Liver (tissue), 10 donors: ENCODE measurements at places on chromosomes 7 and 10.

DNA sequence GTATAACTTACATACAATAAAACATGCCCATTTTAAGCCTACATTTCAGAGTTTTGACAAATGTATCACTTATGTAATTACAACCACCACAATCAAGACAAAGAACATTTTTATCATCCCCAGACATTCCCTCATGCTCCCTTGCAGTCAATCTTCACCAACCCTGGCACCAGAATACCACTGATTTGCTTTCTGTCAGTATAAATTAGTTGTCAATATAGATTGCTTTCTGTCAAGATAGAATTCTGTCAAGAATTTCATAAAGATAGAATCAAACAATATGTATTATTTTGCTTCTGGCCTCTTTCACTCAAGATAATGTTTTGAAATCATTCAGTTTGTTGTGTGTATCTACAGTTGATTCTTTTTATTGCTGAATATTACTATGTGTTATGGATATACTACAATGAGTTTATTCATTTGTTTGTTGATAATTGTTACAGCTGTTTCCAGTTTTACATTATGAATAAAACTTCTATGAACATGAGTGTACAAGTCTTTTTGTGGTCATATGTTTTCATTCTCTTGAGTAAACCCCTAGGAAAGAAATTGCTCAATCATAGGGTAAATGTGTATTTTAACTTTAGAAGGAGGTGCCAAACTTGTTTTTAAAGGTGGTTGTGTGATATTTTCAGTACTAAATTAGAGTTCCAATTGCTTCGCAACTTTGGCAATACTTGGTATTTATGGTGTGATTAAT is 56.9 kb downstream of the IFIT5 start:
- DNase-seq = no peak

DNA sequence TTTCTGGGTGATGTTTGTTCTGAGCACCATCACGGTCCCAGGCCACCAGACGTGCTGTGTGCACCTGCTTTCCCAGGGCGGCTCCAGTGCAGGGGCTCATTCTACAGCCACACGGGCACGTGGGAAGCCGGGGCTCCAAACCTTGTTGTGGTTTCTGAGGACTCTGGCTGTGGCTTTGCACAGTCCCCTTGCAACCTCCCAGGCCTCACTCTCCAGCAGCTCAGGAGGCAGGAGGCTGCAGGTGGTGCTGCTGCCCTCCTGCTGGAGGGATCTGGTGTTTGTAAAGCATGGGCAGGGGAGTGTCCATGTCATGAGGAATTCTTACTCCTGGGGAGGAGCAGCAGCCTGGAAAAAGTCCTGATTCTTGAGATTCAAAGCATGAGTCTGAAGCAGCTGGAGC is 54.3 kb downstream of the INSYN2A start:
- no peak for DNase-seq

DNA sequence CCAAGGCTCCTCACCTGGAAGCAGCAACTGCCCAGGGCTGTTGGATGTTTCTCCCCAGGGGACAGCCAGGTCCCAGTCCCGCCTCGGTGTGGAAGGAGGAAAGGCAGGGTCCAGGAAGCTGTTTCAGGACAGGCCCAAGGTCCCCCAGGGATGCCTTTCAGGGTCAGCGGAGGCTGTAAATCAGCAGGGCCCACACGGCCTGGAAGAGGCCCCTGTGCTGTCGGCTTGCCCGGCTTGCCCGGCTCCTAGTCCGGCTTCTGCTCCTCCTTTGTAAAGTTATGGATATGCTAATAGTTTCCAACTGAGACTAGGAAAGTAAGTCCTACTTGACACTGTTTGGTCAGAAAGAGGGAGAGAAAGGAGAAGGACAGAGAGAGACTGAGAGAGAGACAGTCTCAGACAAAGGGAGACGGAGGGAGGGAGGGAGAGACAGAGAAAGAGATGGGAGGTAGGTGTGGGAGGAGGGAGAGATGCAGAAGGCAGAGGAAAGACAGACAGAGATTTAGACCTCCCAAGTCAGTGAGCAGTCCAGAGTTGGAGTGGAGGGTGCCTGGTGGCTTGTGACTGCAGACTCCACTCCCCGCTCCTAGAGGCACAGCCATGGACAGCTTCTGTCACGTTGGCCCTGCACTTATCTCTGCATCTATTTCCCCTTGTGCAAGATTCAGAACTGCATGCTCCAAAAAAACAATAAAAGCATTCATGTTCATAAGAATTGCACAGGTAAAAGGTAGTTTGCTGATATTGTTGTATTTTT is 10.5 kb downstream of the IKZF1 start:
- DNase-seq = no peak

- DNase-seq = no peak
Measured at GRCh38 chr10:50379616-50380015, 128.3 kb upstream of the ASAH2 start.

- DNase-seq = peak; percentile 46
Measured at GRCh38 chr7:28096713-28097112, 83.9 kb downstream of the JAZF1 start.

- no peak for DNase-seq
Measured at GRCh38 chr7:50697748-50698147, 84.9 kb downstream of the GRB10 start.

DNA sequence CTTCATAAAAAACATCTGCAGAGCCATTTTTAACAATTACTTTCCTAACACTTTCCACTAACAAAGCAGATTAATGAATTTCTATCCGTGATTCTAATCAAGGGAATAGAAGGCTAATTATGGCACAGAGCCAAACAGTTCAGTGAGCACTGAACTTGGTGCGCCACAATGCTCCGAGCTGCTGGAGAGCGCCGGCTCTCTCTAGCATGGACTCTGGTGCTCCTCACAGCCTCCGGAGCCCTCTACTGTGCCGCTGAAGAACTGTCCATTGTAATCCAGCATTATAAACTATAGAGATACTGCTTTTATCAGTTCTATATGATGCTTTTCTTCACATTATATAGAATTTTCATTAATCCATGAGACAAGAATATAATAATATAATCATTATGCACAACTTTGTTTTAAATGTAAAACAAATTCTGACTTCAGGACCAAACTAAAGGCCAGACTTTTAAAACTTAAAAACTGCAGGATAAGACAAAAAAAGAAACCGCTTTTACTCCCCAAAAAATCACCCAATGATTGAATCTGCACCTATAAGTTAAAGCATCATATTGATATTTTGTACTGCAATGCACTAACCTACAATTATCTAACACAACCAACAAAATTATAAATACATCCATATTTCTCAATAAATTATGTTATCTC is 123.6 kb downstream of the RNF32 start:
- peak; percentile 49 for DNase-seq

DNA sequence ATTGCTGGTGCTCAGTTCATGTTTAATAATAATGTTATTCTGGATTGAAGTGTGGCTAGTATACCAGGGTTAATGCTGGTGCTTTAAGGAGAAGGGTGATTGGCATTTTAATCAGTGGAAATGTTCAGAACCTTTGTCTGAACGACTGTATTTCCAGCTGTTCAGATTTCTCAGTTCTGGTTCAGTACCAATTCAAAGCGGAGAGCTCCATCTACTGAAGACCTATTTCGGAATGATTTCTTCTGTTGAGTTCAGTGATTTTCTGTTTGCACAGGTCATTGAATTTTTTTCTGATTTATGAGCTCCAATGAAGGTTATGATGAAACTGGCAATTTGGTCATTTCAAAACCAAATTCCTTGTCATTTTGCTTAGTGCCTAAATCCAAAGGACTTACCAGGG is 160.1 kb downstream of the EXOC4 start:
- DNase-seq = no peak

DNA sequence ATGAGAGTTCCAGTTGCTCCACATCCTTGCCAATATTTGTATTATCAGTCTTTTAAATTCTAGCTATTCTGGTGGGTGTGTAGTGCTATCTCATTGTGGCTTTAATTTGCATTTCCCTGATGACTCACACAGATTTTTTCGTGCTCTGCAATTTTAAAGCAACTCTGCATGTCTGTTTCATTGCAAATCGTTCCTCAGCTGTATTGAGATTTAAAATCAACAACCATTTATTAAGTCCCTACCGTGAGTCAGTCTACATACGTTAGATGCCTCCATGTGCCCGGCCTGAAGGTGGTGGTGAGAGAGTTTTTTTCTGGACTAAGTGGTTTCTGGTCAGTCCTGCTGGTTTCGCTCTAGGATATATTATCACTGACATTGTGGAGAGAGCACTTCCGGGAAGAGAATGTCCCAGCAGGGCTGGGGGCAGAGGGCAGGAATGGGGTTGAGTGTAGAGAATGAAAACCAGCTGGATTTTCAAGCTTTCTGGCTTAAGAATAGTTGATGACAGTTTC is 8.4 kb upstream of the HYCC1 start:
- DNase-seq = no peak

GRCh38 chr7:22356701-22357310 is at the start of gene RAPGEF5:
TSS of gene RAPGEF5 (minus strand) at chr7:22357154. CDS start at chr7:22357060, 94 bp downstream.
- DNase-seq = no peak

DNA sequence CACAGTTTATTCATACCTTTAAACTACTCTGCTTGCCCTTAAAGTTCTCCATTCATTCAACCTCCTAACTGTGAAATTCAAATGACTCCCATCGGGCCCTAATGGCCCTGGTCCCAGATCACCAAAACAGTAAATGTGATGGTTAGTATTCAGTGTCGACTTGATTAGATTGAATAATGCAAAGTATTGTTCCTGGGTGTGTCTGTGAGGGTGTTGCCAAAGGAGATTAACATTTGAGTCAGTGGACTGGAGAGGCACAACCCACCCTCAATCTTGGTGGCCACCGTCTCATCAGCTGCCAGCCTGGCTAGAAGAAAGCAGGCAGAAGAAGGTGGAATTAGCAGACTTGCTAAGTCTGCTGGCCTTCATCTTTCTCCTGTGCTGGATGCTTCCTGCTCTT is 80.1 kb upstream of the PLXNA4 start:
- DNase-seq = no peak

DNA sequence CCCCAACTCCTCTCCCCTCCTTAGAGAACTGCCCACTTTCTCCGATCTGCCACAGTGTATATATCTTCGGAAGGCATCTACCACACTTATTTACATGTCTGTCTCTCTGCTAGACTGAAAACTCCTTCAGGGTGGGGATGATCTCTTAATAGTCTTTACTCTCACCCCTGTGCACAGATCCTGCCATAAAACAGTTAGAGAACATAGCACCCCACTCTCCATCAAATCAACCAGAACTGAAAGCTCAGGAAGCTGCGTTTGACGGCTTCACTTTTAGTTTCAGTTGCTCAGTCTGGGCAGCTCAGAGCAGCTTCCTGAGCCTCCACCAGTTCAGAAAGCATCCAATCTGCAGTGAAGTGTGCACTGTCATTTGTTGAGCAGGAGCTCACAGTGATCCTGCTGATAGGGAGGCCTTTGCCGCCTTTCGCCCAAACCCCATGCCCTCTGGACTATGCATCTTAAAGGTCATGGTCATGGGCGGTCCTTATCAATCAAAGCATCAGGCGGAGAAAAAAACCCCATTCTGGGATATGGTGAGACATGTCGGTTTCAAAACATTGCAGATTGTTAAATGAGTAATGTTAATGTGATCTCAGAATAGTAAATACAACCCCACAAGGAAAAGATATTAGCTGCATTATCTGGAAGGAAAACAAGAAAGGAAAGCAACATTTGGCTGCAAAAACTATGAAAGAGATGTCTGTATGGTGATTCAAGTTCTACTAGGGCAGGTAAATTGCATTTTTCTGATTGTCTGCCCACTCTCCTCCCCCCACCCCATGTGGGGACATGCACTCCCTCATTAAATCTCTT is 167.1 kb upstream of the ADO start:
- no peak for DNase-seq

- DNase-seq = no peak
Measured at GRCh38 chr10:110481919-110482318, 15.8 kb upstream of the DUSP5 start.

DNA sequence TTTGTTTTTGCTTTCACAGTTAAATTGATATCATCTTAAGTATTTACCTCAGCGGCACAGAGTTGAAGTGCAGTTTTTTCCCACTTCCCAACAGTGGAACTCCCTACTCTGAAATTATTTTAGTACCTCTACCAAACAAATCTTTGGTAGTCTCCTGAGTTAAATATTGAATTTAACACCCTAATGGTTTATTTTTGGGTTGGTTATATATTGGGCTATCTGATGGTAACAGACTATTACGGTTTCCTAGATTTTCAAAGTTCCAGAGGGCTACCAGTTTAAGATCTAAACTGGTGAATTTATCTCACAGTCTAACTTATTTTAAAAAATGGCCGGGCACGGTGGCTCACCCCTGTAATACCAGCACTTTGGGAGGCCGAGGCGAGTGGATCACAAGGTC is 1.3 kb downstream of the ZNF277 start:
- no peak for DNase-seq

DNA sequence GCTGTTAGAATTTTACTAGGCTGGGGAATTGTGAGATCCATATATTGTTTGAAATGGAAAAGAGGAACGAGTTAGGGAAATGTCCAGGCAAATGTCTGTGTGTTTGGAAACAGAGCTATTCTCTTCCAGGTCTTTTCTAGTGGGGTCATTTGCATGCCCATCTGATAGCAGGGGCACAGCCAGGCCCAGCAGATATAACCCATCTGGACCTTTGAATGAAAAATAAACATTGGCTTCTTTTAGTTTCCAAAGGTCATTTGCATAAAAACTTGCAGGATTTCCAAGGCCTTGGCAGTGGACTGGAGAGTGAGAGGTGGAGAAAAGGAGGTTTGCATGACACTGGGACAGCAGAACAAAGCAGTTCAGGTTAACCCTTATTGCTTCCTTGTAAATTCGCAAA is 188.0 kb upstream of the GPR26 start:
- no peak for DNase-seq

- no peak for DNase-seq
Measured at GRCh38 chr10:129258283-129258923, 208.6 kb upstream of the MGMT start.

DNA sequence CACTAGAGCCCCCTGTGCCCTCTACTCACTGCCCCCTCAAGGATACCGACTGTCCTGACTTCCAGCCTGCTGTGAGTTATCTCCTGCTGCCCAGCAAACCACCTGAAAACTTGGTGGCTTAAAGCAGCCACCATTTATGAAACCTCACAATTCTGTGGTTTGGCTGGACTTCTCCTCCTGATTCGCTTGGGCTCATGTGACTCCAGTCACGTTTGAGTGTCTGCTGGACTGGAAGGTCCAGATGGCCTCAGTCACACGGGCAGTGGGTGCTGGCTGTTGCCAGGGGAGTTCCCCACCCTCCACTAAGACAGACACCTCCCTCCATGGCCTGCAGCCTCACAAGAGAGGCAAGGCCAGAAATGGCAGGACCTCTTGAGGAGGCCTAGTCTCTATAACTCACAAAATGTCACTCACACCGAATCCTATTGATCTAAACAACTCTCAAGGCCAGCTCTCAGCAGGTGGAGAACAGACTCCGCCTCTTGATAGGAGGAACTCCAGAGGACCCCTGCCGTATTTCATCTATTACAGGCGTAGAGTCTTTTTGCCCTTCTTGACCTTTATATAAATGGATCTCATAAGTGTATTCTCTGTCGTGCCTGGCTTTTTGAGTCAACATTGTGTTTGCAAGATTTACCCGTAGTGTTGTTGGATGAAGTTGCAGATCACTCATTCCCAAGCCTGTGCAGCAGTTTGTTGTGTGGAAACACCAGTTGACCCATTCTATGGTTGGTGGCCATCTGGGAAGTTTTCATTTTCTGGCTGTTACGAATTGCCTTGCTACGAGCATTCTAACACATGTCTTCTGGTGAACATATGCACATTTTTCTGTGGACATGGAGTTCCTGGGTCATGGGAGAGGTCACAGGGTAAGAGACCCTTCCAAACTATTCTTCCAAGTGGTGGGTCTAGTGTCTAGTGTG is 48.3 kb downstream of the ZMIZ1 start:
- no peak for DNase-seq
